ENCODE measurements at places on chromosomes 13 and 19. TPM values are rescaled to one million over a fixed set of nuclear protein-coding genes. Genes with fewer than 3 reads are reported as not detected.

The FFAR2 gene
- not detected for total RNA-seq

The SPRY2 gene
- 14.9 TPM for total RNA-seq

The KLHL1 gene
- total RNA-seq = not detected

The IGFL3 gene
- total RNA-seq = not detected

The C13orf42 gene
- not detected for total RNA-seq

The ZNF560 gene
- total RNA-seq = 0.49 TPM

The KLF1 gene
- total RNA-seq = 0.06 TPM

The LACC1 gene
- total RNA-seq = 11.1 TPM

The SIGLEC10 gene
- total RNA-seq = not detected

The ZNF506 gene
- total RNA-seq = 5.7 TPM

The CYP4F2 gene
- total RNA-seq = not detected

The IRS2 gene
- total RNA-seq = 0.88 TPM

The AMER2 gene
- total RNA-seq = not detected

The CEACAM5 gene
- not detected for total RNA-seq

The ZNF888 gene
- total RNA-seq = 5.2 TPM

The ZNF20 gene
- total RNA-seq = 3.8 TPM

The ZNF525 gene
- total RNA-seq = 8.6 TPM

The STXBP2 gene
- 27.7 TPM for total RNA-seq

The GPR4 gene
- 4.1 TPM for total RNA-seq

The PSG1 gene
- 0.06 TPM for total RNA-seq

The SLC8A2 gene
- not detected for total RNA-seq

The ZNF587B gene
- total RNA-seq = 20.8 TPM

The GDF15 gene
- 214 TPM for total RNA-seq

The ZNF730 gene
- 2.0 TPM for total RNA-seq

The VSTM2B gene
- total RNA-seq = not detected

The WTIP gene
- 24.1 TPM for total RNA-seq

The ZNF101 gene
- total RNA-seq = 9.7 TPM

Data from bladder microvascular endothelial cell (primary cell).